OCI-M1 (cell line): ENCODE measurements at places on chromosomes 5 and 9.

GRCh38 chr5:22780756-22781155 is 72.4 kb downstream of the CDH12 start:
- no peak for DNase-seq

DNA sequence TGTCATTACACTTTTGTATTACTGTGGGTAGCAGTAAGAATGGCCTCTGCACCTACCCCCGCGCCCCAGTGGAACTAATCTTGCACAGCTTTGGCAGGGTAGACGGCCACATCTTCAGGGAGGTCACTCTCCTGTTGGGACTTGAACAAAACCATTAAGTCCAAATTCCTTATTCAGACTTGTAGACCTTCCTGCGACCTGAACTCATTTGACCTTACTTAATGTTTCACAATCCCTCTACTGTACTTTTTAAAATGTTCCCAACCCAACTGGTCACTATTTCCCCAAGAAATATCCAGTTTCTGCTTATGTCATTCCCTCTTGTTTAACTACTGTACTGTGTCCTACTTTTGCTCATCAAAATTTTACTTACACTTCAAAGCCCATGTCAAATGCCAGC is 5.3 kb upstream of the FAM120AOS start:
- DNase-seq, result no peak

- no peak for DNase-seq
Observed at GRCh38 chr5:10580531-10581423, 16.9 kb downstream of the ANKRD33B start.

GRCh38 chr9:36802201-36802920 is 229.7 kb downstream of the MELK start:
- DNase-seq, result no peak

GRCh38 chr5:51902512-51902911 is 519.3 kb downstream of the ISL1 start:
- DNase-seq, result no peak

GRCh38 chr5:139138809-139139208 is 59.4 kb downstream of the SIL1 start:
- no peak for DNase-seq

DNA sequence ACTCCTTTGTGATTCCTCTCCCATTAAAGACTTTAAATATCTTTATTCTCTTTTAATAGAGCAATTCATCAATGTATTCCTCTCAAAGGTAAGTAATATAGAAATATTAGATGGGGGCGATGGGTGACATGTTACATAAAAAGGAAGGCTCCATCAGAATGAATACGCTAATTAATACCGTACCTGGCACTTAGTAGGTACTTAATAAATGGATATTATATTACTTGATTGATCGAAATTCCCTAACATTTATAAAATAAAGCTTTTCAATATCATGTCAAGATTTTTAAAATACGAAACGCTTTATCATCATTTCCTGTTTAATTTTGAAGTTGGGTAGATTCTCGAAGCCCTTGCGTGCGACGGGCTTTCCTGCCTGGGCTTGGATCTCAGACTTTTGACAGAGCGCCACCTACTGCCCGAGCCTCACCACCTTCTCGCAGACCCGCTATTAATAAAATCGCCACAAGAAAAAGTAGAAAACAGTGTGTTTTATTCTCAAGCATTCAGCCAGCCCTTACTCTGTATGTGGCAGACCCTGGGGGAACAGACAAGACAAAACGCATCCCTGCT is 99.4 kb downstream of the C5orf15 start:
- DNase-seq, result peak; percentile 86

DNA sequence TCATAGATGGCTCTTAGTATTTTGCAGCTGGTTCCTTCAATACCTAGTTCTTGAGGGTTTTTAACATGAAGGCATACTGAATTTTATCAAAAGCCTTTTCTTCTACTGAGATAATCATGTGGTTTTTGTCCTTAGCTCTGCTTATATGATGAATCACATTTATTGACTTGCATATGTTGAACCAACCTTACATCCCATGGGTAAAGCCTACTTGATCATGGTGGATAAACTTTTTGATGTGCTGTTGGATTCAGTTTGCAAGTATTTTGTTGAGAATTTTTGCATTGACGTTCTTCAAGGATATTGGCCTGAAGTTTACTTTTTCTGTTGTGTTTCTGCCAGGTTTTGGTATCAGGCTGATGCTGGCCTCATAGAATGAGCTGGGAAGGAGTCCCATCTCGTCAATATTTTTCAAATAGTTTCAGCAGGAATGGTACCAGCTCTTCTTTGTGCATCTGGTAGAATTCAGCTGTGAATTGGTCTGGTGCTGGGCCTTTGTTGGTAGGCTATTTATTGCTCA is 49.7 kb downstream of the YIPF5 start:
- no peak for DNase-seq

DNA sequence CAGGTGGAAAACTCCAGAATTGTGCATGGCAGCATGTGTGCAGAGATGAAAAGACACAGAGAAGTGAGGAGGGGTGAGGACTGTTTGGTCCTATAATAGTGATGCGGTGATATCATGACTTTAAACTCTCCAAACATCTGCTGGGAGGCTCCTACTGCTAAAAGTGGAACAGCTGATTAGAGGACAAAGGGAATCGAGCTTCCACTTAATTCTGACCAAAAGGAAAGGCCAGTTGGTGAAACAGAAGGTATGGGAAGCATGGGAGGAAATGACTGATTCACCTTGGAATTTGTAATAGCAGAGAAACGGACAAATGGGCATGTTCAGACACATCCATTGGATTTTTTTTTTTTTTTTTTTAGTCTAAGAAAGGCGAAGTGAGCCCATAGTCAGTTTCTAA is 67.5 kb upstream of the MAMDC2 start:
- DNase-seq, result no peak

- DNase-seq, result peak; percentile 97
Observed at GRCh38 chr9:5838884-5839571, 6.1 kb upstream of the ERMP1 start.
